IPS DF 19.7 (cell line): ENCODE measurements at places on chromosomes 12 and 14.

- no peak for DNase-seq
These were observed 78.8 kb downstream of the DUSP6 start for GRCh38 chr12:89273525-89273924.

DNA sequence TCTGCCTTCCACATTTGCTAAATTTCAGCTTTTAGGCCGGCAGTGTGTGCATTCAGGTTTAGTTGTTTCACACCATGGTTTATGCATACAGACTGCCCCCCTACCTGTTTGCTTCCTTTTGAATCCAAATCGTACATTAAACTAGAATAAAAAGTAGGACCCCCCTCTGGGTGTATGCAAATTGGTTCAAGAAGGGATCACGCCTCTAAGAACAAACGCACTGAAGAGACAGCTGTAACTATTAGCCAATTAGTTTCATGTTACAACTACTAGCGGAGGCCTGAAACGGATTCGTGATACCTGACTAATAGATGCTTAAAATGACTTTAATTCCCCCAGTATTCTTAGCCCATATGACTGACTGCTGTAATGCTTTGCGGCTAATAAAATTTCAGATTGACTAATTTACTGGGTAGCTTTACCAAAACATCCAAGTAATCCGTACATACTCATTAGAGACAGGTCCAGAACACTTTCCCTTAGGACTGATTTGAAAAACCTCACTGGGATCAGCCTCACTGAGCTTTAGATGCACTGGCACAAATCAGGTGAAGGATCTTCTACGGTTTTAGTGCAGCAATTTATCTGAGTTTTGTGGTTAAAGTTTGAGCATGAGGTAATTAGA is 411.8 kb downstream of the NPAS3 start:
- DNase-seq = no peak

GRCh38 chr14:73392329-73393257 is 65.8 kb downstream of the NUMB start:
- no peak for DNase-seq

DNA sequence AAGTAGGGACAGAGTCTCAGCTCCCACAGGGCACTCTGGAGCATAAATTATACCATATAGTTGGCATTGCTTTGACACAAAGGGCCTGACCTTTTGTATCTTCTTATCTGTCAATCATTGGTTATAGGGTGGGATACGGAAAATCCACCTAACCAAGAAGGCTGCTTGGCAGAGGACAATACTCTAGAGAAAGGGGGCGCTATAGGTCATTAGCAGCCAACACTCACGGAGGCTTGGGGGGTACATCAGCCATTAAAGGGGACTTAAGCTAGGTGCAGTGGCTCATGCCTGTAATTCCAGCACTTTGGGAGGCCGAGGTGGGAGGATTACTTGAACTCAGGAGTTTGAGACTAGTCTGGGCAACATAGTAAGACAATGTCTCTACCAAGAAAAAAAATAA is 22.9 kb downstream of the SPTSSA start:
- DNase-seq = no peak
